CD4-positive, alpha-beta T cell treated with Interleukin-17A for 4 hours (primary cell): ENCODE measurements at places on chromosomes 4 and X.
A peak's percentile ranks its signal among the peaks of the same experiment; 100 is the strongest.

- no peak for DNase-seq
Observed at GRCh38 chr4:71765350-71765749, 18.5 kb downstream of the GC start.

GRCh38 chrX:107348051-107348450, 101.4 kb upstream of the FRMPD3 start:
- DNase-seq, result no peak

DNA sequence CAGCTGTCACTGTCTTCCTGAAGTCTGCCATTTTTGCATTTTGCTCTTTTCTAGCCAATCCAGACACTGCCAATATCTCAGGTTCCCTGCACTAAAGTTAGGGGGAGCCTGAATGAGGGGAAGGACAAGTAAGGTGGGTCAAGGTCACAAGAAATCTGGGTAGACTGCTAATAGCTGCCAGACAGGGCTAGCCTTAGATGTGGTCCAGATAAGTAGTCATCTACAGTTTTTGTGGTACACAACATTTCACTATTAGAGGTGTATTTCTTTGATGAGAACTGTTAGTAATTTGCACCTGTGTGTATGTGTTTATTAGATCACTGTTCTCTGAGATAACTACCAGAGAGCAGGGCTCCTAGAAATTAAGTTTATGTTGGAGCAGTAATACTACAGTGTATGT, 9.4 kb downstream of the LHFPL1 start:
- DNase-seq, result no peak

- no peak for DNase-seq
Observed at GRCh38 chr4:79247695-79248394, 78.0 kb downstream of the NAA11 start.

DNA sequence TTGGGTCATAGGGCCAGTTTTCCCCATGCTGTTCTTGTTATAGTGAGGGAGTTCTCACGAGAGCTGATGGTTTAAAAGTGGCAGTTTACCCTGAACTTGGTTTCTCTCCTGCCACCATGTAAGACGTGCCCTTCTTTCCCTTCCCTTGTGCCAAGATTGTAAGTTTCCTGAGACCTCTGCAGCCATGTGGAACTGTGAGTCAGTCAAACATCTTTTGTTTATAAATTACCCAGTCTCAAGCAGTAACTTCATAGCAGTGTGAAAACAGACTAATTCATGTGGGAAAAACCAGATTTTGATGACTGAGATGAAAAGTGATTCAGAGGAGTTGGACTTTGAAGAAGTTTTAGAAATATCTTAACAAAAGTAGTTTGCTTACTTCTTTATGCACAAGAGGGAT, 101.4 kb downstream of the ARHGAP10 start:
- no peak for DNase-seq

DNA sequence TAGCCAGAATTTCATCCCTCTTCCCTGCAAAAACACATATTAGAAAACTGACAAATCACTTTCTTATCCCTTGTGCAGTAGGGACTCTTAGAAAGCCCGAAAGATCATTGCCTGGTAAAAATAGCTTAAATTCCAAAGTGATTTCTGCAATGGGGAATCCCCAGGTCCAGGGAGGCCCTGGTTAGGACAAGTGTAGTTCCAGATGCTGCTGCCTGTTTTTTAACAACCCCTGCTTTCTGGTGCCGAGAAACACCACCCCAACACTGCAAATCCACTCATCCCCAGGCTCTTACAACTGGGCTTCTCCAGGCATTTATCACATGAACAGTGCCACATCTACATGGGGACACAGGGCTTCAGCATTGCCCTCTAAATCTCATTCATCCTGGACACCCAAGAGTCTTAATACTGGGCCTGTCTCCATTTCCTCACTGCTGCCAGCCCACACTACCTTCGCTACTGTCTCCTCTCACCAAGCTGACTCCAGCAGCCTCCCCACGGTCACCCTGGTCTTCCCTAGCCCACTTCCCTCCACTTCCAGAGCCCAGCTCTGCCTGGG, 112.2 kb upstream of the PSAPL1 start:
- DNase-seq, result no peak

GRCh38 chr4:189597341-189597740, 343.3 kb upstream of the FRG1 start:
- DNase-seq, result no peak

DNA sequence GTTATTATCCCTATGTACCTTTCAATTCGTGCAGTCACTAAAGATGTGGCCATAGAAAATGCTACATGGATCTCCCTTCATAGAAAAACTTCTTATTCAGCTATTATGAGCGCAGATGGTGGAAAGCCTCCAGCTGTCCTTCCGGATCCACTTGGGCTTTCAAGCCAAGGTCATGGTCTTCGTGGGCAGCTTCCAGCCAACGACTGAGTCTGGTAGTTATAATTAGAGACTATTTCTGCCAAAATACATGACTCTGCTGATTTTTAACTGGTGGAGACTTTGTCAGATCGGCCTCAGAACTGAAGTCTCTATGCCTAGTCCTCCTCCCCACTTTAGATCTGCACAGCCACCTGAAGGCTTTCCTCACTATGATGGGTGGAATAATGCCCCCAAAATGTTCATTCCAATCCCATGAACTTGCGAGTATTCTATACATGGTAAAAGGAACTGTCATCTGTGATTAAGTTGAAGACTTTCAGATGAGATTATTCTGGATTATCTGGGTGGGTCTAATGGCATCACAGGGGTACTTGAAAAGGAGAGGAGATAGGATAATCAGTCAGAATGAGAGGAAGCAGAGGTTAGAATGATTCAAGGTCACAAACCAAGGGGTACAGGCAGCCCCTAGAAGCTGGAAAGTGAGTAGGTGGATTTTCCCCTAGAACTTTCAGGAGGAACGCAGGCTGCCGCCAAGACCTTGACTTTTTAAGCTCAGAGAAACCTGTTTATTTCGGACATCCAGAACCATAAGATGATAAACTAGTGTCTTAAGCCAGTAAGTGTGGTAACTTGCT, 171.1 kb upstream of the CXCL13 start:
- no peak for DNase-seq

- DNase-seq, result no peak
Observed at GRCh38 chr4:128603081-128603480, 206.4 kb upstream of the JADE1 start.

GRCh38 chrX:51837921-51838320, 55.5 kb upstream of the MAGED1 start:
- DNase-seq, result no peak

DNA sequence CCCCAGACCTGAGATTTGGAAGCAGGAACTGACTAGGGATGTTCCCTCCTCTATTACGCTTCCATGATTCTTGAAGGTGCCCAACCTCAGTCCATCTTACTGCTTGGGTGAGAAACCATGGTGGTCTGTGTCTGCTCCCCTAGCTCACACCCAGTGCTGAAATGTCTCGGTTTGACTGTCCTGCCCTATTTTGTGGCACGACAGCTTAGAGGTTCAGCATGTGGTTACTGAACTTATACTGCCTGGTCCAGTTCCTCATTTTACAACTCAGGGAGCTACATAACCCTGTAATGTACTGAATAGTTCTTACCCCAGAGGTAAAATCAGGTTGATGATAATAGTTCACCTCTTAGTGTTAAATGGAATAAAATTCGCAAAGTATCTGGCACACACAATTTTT, 203.1 kb downstream of the RBM46 start:
- DNase-seq, result no peak

DNA sequence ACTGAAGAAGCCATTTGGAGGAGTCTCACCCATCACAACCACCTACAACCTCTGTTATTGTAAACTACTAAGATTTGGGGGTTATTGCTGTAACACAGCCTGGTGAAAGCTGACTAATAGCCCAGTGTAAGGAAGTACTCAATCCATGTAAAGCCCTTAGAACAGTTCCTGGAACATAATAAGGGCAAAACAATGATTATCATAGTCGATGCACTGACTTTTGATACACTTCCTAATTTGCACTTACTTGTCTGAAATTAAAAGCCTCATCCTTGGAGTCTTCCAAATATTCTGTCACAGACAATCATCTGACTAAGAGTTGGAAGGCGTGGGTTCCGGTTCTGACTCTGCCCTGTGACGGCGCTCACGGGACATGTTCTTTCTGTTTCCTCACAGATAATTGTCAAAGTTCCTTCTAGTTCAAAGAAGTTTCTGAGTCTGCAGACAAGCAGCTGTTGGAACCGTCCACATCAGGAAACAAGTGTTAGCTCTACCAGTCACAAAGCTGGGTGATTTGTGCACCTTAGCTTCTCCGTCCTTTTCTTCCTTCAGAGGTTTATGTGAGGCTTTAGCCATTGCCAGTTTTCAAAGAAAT, 33.4 kb upstream of the RASGEF1B start:
- DNase-seq, result peak; percentile 79

GRCh38 chrX:151169783-151170182, 6.6 kb upstream of the GPR50 start:
- no peak for DNase-seq

DNA sequence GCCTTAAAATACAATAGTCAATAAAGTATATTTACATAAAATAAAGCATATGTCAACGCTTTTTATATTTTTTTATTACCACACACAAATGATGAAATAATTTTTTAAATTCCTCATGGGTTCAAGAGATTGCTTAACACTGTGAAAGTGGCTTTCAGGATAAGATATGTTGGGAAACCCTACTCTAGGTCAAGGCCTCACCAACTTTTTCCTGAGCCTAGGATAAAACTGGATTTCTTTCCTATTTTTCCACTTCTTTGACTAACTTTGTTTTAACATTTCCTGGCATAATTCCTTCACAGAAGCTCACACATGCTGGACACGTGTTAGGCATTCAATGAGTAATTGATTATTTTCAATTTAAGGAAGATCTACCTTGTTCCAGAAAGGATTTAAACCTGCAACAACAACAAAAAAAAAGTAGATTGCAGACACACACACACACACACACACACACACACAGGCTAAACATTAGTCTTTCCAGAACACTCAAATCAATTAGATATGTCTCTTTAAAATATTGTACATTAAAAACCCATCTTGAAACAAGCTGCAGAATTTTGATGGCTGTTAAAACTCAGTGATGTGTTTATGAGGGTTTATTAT, 9.1 kb downstream of the KLB start:
- no peak for DNase-seq

DNA sequence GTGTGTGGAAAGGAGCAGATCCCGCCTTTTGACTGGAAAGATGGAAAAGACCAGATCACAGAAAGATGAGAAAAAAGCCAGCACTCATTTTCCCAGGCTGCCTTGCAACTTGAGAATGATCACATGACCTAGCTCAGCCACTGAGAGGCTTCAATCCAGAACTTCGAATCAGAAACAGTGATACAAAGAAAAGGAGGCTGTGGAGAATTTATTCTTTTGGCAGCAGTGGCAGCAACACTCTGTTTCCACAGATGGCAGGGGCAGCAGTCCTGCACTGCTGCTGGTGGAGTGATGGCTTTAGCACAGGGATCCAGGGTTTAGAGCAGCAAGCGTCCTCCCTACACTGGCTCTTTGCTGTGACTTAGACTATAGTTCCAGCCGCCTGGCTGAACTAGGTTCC, 77.8 kb upstream of the SH3RF1 start:
- no peak for DNase-seq

DNA sequence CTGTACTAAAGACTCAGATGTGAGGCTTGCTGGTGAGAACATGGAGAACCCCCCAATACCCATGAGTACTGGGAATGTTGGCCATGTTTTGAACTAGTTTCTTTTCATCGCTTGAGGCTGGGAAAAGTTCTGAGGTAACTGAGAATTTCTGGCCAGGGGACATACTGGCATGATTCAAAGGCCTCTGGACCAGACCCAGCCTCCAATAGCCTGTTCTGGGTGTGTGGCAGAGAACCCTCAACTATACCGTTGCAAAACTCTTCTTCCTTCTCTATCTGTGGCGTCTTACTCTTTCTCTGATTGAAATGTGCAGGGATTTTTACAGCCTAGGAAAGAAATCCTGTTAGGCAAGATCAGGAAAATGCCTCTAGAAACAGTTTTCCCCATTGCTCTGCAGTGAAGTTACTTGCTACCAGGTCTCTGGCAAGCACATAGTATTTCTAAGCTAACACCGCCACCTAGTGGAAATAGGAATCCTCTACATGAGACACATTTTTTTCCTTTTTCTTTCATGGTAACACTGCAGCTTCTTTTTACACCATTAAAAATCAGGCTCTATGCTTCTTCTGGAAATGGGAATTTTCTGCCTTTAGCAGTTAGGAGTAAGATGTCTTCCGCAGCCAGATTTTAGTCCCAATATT, 170.7 kb upstream of the ZCCHC13 start:
- DNase-seq, result peak; percentile 32

GRCh38 chr4:13371048-13371447, 113.1 kb downstream of the RAB28 start:
- no peak for DNase-seq

DNA sequence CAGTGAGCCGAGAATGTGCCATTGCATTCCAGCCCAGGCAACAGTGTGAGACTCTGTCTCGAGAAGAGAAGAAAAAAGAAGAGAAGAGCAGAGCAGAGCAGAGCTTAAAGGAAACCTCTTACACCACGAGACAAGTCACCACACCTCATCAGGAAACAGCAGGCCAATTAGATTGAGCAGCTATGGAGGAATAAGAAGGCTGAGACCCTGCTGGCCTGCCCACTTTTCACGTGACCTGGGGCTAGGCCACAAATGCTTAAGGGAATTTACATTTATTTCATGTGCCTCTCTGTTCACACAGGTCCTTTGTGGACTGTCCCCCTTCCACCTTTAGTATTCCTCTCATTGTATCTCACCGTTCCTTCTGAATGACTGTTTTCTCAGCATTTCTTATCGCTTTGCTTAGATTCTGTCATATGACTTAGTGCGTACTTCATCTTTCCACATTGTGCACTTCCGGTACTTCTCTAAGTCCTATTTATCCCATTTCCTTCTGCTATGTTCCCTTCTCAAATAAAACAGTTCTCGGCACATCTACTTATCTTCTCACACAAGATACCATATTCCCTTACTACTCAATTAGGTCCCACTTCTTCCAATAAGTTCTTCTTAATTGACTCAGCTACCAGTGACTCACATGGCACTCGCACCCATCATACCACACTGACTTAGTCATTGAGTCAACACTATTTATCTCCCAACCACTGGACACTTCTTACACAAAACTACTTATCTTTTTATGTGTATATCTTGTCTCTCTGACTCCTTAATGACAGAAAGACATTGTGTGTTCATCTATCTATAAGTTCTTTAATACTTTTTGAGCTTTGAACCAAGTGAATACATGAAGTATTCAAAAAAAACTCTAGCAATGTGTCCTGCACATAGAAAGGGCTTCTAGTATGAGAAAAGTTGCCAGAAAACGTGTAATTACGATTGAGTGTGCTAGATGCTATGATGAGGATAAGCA, 11.0 kb downstream of the CUL4B start:
- DNase-seq, result peak; percentile 8

- DNase-seq, result no peak
Observed at GRCh38 chrX:21865436-21865835, 9.6 kb downstream of the YY2 start.

DNA sequence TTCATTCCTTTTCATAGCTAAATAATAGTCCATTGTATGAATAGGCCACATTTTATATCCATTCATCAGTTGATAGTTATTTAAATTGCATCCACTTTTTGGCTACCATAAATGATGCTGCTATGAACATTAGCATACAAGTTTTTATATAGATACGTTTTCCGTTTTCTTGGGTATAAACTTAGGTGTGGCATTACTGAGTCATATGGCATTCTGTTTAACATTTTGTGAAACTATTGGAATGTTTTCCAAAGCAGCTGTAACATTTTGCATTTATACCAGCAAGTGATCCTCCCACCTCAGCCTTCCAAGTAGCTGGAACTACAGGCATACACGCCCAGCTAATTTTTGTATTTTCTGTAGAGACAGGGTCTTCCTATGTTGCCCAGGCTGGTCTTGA, 26.3 kb downstream of the CLDN2 start:
- DNase-seq, result no peak
